ENCODE measurements at places on chromosomes 1 and 21. TPM values are rescaled to one million over a fixed set of nuclear protein-coding genes. Genes with fewer than 3 reads are reported as not detected.

Gene CRYAA
- total RNA-seq: not detected

DNA sequence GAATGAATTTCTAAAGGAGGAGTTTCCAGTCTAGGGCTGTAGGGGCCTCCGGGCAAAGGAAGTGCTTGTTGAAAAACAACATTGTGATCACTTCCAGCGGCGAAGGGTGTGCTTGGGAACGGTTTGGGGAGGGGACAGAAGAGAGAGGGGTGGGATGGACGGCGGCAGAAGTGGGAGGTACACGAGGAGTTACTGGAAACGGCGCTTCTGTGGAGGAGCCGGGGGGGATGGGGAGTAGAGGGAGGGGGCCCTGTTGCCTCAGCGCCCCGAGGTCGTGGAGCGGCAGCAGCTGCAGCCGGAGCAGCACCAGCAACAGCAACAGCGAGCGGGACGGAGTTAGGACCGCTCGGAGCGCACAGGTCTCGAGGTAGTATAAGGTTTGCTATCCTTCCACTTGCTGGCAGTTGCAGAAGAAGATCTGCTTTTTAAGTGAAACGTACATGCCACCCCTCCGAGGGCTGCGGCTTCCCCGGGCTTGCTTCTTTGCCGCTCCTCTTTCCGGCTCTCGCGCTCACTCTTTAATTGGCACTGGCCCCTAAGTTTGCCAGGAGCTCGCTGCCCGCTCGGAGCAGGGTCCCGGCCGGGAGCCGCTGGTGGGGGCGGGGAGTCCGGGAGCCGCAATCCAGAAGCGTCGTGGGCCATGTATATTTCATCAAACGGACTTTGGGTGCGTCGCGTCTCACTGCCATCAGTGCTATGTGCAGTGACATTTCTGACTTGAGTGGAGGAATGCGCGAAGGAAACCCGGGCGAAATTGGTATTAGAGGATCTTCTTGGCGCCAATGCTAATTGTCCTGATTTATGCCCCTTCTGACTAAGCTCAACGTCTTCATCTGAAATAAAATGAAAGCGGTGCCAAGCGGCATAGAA is 771 bp upstream of the NTNG1 start:
- peak; percentile 64 for DNase-seq

Gene VCAM1
- total RNA-seq: 4.6 TPM

- DNase-seq: no peak
Measured at GRCh38 chr1:109316506-109316905, 9.7 kb upstream of the MYBPHL start.

- DNase-seq: no peak
Measured at GRCh38 chr1:201109651-201110050, 2.6 kb downstream of the CACNA1S start.

Gene SYT14
- total RNA-seq: 6.1 TPM

- DNase-seq: no peak
Measured at GRCh38 chr1:226233293-226233692, 9.8 kb downstream of the MIXL1 start.

Gene ECM1
- 26.0 TPM for total RNA-seq

DNA sequence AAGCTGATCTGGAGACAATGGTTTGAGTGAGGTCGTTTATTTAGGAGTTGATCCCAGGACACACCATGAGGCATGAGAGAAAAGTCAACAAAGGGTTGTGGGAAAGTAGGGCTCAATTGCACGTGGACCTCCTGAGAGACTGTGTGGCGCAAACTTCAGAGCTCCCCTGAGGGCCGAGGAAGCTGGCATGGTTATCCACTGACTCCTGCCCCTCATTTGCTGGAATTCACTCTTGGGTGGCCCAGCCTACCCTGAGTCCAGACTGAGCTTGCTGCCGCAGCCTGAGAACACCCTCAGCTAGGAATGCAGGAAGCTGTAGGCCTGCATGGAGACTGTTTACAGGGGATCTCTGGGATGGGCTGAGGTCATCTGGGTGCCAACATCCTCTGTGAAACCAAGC is 301.0 kb downstream of the RWDD3 start:
- DNase-seq: no peak

Data from astrocyte (in vitro differentiated cells and primary cell).